ENCODE measurements at places on chromosomes 4 and X. TPM values are rescaled to one million over a fixed set of nuclear protein-coding genes. Genes with fewer than 3 reads are reported as not detected.

- no peak for DNase-seq
Measured at GRCh38 chr4:163744861-163745260, 250.4 kb downstream of the TMA16 start.

DNA sequence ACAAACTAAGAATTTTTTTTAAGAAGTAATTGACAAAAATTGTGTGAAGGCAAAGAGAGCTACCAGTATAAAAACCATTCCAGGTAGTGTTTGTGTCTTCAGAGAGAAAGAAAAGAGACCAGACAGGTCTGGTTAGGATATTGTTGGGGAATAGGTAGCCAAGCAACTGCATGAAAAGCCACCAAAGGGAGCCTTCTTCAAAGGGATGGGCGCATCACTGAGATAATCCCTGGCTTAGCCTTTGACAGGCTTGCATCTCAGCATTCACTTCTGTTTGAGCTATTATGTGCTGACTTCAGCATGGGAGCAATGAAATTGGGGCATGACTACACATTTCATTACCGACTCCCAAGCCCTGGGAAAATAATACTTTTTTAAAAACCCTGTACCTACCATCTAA is 496.6 kb downstream of the IL1RAPL1 start:
- DNase-seq: no peak

- DNase-seq: no peak
Measured at GRCh38 chr4:10694151-10694827, 9.7 kb upstream of the CLNK start.

- DNase-seq: no peak
Measured at GRCh38 chr4:98447648-98448047, 186.5 kb downstream of the RAP1GDS1 start.

The STBD1 gene
- total RNA-seq: 9.1 TPM

DNA sequence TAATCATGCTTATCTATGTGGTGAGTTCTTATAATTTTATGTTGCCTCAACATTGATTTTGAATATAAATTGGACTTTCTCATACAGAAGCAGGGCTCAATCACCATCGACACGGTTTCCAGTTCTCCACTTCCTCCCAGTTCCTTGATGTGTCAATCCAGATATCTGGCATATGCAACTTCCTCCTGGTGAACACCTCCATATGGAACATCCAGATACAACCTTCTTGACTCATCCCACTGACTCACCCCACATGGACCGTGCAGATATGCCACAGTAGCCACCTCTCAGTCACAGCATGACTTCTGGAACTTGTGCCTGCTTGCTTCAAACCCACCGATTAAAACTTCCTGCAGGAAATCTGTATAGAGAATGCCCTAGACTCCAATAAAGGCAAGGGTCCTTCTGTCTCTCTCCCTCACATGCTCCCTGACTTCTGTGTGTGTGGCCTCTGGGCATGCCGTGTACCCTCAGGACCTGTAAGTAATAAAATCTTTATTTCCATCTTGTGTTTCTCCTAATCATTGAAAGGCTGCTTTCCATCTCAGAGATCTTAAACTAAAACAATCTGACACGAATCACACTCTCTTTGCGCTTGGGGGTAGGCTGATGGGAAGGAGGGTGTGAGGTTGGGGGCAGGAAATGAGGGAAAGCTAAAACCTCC is 67.0 kb downstream of the HTRA3 start:
- no peak for DNase-seq

- DNase-seq: no peak
Measured at GRCh38 chrX:129540068-129540653, at the start of gene OCRL. Gene OCRL (plus strand): TSS chrX:129540259. CDS start chrX:129540440, 181 bp downstream.

GRCh38 chr4:56743550-56743949 is 62.5 kb upstream of the HOPX start:
- no peak for DNase-seq

DNA sequence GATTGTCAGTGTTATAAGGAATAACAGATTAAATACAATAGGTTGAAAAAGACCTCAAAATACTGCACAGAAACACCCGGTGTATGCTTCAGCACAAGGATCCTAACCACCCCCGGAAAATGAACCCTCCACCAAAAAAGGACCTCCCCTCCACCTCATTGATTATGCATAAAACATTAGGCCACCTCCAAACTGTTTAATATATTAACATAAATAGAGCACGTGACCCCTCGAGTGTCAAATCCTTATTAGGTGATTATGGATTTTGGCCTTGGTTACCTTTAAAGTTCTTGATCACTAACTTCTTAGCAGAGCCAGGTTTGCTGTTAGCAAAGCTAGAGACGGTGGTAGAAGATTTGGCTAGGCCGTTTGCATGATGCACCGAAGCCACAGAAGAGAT is 958 bp downstream of the CUL4B start:
- no peak for DNase-seq

DNA sequence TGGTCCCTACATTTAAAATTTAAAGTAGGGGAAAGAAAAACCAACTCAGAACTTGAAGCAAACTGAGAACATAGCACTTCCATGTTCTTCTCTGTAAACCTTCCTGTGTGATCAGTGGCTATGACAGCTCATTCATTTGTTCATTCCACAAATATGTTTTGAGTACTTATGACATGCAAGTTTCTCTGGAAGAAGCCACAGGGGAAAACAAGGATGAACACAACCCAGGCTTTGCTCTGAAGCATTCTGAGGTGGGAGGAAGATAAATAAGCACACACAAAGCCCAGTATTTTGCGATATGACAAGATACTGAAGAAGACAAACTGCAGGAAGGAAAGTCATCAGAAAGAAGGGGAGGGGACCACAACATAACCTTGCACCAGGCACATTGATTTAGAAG is 96.4 kb downstream of the CHIC2 start:
- no peak for DNase-seq

The FAM53A gene
- total RNA-seq: 0.63 TPM

The DEFB131A gene
- not detected for total RNA-seq

The GPR119 gene
- not detected for total RNA-seq

The TLR8 gene
- 1.7 TPM for total RNA-seq

The SUV39H1 gene
- 2.8 TPM for total RNA-seq

The MCTS1 gene
- total RNA-seq: 44.1 TPM

- DNase-seq: no peak
Measured at GRCh38 chr4:184668511-184669114, 19.1 kb downstream of the PRIMPOL start.

The MTMR8 gene
- total RNA-seq: 5.2 TPM

The NUDT11 gene
- total RNA-seq: 11.4 TPM

GRCh38 chr4:23857367-23857959 is 32.4 kb downstream of the PPARGC1A start:
- no peak for DNase-seq

- DNase-seq: no peak
Measured at GRCh38 chr4:177879851-177880250, 437.6 kb upstream of the AGA start.

The PNMA5 gene
- total RNA-seq: not detected

DNA sequence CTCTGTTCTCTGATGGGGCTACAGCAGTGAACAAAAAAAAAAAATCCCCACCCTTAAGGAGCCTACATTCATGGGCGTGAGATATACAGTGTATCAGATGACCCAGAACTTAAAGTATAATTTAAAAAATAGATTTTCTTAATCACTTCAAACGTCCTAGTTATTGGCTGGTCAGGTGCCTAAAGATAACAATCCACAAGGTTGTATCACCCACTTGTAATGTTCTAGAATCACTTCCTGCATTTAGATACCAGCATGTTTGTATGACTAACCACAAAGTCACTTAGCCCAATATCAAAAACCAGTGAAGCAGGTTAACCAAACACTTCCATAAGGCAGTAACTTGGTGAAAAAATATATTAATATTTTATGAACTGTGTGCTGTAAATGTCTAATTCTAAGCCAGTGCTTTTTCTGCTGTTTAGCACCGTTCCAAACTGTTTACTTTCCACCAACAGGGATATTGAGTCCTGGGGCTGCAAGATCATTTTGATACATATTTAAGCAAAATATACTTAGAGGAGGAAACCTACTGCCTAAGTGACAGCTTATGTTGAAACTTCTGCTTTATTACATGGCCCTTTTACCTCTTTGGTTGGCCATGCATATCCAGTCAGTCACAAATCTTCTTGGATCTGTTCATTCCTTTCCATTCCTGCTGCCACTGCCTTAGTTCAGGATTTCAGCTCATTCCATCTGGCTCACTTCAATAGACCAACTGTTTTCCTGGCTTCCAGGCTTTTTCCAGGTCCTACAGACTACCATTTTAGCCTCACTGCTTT is 43.3 kb downstream of the CD40LG start:
- no peak for DNase-seq

GRCh38 chrX:116238093-116238492 is 67.5 kb downstream of the AGTR2 start:
- DNase-seq: no peak

The CT45A3 gene
- total RNA-seq: not detected

The CXCL1 gene
- total RNA-seq: 0.42 TPM

The BRS3 gene
- not detected for total RNA-seq

GRCh38 chr4:188023682-188024081 is 28.1 kb downstream of the ZFP42 start:
- DNase-seq: no peak

DNA sequence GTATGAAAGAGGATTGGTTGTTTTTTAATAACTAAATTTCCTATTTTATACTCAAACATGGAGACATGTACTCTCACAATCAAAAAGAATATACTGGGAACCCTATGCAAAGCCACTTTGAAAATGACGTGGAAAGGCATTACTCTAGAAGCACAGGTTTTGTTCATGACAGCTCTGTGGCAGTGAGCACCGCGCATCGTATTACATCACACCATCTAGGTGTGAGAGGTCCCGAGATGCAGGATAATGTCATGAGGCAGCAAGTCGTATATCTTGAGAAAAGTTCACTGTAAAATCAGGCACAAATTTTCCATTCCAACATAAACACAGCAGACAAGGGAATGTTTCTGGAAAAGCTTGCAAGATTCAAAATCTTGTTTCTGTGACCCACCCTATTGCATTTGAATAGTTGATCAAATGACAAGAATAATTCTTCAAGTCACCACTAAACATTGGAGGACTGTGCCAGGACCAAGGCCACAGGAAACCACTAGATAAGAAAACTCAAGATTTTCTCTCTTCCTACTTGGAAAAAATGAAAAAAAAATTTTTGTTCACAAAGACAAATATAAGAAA is 127.6 kb downstream of the LDB2 start:
- no peak for DNase-seq

GRCh38 chrX:40095583-40096394 is 2.0 kb downstream of the BCOR start:
- DNase-seq: no peak

GRCh38 chr4:18394656-18395055 is 373.1 kb upstream of the LCORL start:
- no peak for DNase-seq

- no peak for DNase-seq
Measured at GRCh38 chr4:120796271-120796670, 126.3 kb downstream of the PRDM5 start.

DNA sequence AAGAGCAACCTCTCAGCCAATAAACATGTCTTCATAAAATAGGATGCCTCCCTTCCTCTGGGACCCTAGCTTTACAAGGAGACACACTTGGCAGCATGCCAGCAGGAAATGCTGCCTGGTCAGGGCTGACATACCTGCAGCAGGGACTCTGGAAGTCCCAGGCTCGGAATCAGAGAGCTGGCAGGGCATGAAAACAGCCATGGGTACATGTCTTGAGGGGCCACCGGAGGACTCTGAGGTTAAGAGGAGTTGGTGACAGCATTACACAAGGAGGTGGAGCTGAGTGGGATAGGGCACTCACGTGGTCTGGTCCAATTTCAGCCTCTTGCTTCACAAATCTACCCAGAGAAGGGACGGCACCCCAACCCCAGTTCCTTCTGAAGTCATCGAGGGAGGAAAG is 15.7 kb downstream of the MSX1 start:
- DNase-seq: no peak

- no peak for DNase-seq
Measured at GRCh38 chr4:16606691-16607090, 291.8 kb downstream of the LDB2 start.

The RASGEF1B gene
- 15.2 TPM for total RNA-seq

GRCh38 chrX:74423289-74423998 is 2.2 kb downstream of the SLC16A2 start:
- no peak for DNase-seq

GRCh38 chrX:69038816-69039215 is 126.4 kb downstream of the PJA1 start:
- DNase-seq: no peak

The FRYL gene
- total RNA-seq: 172 TPM

GRCh38 chr4:64016893-64017292 is 392.4 kb downstream of the TECRL start:
- no peak for DNase-seq

GRCh38 chrX:69307756-69308155 is 142.5 kb upstream of the PJA1 start:
- no peak for DNase-seq

GRCh38 chr4:6959261-6959660 is 49.6 kb downstream of the TBC1D14 start:
- DNase-seq: no peak

DNA sequence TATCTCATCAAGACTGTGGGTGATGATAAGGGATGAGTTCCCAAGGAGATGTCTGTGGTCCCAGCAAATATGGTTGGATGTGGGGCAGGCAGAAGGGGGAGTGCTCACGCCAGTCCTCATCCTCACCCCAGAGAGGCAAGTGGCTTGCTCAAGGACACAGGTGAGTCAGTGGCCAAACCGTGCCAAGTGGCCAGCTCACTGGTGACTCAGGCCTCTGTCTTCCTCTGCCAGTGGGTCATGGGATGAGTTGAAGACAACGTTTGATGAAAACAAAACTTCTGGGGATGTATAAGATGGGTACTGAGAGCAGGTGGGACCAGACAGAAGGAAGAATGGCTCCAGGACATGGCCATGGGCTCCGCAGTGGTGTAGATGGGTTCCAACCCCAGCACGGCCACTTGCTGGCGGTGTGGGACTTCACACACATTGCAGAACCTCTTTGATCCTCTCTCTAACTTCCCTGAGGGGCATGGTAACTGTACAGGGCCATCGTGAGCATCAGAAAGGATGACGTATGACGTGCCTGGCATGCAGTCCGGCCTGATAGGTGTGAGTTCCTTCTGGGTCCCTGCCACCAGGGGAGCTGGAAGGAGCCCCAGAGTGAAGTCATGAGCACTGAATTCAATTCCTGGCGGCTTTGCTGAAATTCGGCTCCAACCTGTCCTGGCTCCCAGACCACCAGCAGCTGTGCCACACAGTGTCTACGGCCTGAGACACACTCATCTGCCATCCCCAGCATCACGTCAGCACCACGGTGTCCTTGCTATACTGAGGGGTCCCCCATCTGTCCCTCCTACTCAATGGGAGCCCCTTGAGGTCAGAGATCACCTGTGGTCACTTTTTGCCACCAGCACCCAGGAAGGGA is 41.3 kb upstream of the GPR78 start:
- DNase-seq: no peak

The SPACA5 gene
- total RNA-seq: not detected

GRCh38 chr4:40858962-40859361 is 109.2 kb downstream of the NSUN7 start:
- no peak for DNase-seq

DNA sequence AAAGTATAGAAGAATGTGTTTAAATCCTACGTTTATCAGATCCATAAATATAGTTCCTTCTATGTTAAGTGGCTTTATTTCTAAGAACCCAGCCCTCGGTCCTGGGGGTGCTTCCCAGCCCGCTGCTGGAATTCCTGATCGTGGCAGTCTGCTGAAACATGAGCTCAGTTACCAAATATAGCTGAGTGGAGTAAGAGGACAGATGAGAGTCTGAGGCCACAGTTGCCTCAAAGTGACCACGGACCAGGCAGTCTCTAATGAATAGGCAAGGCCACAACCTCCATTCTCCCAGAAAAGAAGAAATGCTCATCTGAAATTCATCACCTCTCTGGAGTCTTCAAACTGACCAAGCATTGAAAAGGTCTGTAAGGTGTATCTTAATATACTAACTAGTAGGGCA is at the start of gene PALLD:
Gene PALLD, plus strand, starts transcription at position 219 of the 400 bp plus-strand sequence.
- no peak for DNase-seq

GRCh38 chr4:16775411-16776154 is 122.9 kb downstream of the LDB2 start:
- DNase-seq: no peak

The FOXP3 gene
- not detected for total RNA-seq
